Inflammatory macrophage treated with lipopolysaccharide for 4 hours (primary cell): ENCODE measurements at places on chromosomes 2 and 18.
A peak's percentile ranks its signal among the peaks of the same experiment; 100 is the strongest.

DNA sequence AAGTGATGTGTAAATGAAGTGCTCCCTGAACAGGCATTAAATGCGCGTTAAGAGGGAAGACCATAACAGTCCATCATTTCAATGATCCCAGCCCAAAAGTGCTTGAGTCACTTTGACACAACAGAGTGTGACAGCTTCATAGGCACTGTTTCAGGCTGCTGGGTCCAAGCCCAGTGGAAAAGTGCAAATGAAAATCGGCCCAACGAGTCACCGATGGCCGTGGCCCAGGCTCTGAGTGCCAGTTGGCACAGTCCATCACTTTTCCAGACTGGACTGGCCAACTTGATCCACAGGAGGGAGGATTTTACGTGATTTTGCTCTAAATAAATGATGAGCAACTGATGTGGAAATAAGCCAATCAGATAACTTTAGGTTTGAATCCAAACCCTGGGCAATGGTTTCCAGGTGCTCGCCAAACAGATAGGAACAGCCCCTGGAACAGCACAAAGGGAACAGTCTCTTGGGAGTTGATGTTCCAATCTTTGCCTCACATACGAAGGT is 114.0 kb downstream of the SP3 start:
- no peak for DNase-seq

- DNase-seq = no peak
Measured at GRCh38 chr2:103327966-103328365, 566.1 kb downstream of the TMEM182 start.

DNA sequence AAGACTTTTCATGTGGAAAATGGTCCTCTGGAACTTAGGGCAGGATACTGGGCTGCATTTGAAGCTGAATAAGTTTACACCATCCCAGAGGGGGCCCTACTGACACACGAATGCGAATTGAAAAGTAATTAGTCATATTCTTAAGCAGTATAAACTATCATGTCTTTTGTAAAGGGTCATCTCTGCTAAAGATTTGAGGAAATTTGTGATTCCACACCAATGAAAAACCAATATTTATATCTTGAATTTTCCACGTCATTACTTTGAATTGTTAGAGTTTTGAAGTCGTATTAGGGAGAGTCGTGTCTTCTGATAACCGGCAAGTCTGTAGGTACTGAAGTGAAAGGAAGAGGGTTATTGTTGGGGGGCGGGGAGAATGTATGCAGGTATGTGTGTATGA is 4.1 kb upstream of the OTX1 start:
- no peak for DNase-seq

- no peak for DNase-seq
Measured at GRCh38 chr2:179584760-179585159, 276.7 kb downstream of the ZNF385B start.

- DNase-seq = no peak
Measured at GRCh38 chr2:174449033-174449432, 37.8 kb downstream of the GPR155 start.

DNA sequence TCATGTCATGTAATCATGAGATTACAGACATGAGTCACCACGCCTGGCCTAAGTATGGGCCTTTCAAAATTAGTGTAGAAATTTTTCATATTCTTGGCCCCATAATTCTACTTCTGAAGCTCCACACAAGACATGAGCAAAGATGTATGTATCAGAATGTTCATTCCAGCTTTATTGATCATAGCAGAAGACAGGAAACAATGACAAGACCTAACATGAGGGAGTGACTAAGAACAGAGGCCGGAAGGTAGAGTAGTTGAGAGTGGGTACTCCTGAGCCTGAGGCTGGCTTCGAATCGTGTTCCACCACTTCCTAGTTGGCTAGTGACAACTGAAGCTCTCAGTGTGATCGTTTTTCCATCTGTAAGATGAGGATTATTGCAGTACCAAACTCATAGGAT is 89.3 kb downstream of the ARMC9 start:
- DNase-seq = no peak

- peak; percentile 87 for DNase-seq
Measured at GRCh38 chr18:3297025-3297984, 35.4 kb downstream of the MYL12B start.

- peak; percentile 47 for DNase-seq
Measured at GRCh38 chr2:230128623-230129342, 60.1 kb upstream of the SLC16A14 start.

DNA sequence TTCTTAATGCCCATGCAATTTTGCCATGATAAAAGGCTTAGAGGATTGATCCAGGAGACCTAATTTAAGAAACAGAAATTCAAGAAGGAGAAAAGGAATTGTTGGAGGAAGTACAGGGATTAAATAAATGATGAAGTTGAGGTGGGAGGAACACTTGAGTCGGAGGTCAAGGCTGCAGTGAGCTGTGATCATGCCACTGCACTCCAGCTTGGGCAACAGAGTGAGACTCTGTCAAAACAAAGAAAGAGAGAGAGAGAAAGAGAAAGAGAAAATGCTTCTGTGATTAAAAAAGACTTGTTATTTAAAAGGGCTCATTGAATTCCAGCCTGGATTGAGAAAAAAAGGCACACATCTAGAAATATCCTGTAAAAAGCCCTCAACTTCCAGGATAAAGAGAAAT is 123.2 kb downstream of the B3GNT2 start:
- peak; percentile 66 for DNase-seq

- no peak for DNase-seq
Measured at GRCh38 chr2:216695401-216695821, at the start of gene IGFBP5. Gene IGFBP5, minus strand, starts transcription at chr2:216695549. Its CDS starts 774 bp downstream, at chr2:216694775.

DNA sequence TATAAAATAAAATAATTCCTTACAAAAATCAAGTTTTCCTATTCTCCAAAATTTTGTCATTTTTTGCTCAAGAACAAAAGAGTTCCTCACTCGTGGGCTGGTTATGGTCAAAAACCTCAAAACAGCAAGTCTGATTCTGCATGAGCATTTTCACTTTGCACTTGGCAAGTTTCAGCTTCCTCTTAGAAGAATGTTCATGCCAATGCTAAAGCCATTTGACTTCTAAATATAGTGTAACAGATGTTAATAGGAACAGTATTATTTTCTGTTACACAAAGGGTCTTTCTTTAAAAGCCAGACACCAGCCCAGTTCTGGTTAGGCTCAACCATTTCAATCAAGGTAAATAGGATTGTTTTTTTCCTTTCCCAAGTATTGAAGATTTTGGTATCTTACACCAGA is 261.3 kb upstream of the CCDC68 start:
- no peak for DNase-seq

DNA sequence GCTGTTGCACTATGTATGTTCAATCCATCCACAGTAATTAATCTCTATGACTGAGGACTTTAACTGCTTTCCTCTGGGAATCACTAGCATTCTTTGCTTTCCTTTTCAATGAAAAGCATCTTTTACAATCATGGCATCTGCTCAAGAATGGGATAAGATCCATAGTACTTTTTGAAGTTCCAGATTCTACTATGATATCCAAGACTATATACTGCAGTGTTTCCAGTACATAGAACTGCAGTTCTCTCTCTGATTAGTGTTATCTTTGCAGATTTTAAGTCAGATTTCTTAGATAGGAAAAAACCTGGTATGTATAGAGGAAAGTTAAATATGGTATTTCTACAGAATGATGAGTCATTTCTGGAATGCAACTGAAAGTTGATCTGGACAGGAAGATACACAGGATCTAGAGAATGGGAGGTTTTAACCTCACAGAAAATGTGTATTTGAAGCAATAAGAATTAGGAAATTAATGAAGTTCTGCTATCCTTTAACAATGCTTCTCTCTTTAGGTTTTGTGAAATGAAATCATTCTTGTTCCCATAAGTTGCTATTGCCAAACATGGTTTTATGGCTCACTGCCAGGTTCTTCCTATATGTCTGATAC is 670.7 kb downstream of the ERBB4 start:
- DNase-seq = peak; percentile 50

DNA sequence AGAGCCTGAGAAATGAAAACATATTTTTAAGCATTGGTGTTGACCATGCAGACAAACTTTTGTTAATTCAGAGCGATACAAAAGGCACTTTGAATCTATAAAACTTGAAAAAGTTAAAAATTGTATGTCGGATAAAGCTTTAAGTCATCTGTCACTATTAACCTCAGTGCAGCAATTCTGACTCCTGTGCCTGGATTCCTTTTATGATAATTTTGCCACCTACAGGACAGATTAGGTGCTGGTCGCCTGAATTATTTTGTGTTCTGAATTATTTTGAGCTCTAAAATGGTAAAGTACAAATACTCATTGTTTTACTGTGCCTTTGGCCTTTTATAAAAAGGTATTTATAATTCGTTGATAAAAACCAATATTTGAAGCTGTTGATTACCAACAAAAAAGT is 19.4 kb upstream of the RNF138 start:
- peak; percentile 25 for DNase-seq
